Upper lobe of left lung (tissue), 6 donors: ENCODE measurements at places on chromosomes 7 and 10.

- DNase-seq = no peak
These were observed 27.5 kb upstream of the SMC3 start for GRCh38 chr10:110540031-110540430.

DNA sequence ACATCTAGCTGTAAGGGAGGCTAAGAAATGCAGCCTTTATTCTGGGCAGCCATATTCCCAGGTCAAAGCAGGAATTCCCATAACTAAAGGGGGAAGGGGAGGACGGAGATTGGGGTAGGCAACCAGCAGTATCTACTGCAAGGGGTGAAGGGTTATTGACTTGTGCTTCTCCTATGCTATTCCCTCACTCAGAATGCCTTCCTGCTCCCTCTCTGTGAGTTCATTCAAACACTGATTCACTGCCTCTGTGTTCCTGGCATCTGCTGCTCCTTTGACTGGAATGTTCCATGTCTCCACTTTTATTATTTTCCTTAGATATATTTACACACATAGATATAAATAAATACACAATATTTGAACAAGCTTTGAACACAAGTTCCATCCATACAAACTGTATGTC, 11.1 kb downstream of the HTR7 start:
- DNase-seq = no peak

DNA sequence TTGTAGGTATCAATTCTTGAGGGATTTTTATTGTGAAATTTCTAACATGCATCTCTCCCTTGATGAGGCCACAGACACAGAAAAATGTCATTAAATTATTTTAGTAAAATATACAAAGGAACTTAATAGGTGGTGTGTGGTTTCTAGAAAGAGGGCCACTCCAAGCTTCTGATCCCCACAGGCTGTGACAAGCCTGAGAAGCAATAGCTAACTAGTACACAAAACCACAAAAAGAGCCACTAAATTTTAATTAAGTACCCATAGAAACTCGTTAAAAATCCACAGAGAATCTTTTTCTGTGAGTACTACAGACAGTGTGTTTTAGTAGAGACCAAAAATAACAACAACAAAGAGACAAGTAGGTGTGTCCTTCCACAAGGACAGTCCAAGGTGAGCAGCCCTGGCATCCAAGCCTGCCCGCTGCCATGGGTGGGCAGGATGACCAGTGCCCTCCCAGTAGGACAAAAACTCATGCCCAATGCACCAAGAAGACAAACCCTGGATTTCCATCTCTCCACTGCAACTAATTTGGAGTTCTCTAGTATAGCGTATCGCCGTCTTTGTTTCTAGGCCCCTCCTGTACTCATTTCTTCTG, 81.0 kb downstream of the RNF216 start:
- DNase-seq = no peak

GRCh38 chr7:74240482-74240881, 13.7 kb downstream of the RFC2 start:
- DNase-seq = no peak

- no peak for DNase-seq
These were observed 735.3 kb downstream of the SUGCT start for GRCh38 chr7:40870108-40870507.

DNA sequence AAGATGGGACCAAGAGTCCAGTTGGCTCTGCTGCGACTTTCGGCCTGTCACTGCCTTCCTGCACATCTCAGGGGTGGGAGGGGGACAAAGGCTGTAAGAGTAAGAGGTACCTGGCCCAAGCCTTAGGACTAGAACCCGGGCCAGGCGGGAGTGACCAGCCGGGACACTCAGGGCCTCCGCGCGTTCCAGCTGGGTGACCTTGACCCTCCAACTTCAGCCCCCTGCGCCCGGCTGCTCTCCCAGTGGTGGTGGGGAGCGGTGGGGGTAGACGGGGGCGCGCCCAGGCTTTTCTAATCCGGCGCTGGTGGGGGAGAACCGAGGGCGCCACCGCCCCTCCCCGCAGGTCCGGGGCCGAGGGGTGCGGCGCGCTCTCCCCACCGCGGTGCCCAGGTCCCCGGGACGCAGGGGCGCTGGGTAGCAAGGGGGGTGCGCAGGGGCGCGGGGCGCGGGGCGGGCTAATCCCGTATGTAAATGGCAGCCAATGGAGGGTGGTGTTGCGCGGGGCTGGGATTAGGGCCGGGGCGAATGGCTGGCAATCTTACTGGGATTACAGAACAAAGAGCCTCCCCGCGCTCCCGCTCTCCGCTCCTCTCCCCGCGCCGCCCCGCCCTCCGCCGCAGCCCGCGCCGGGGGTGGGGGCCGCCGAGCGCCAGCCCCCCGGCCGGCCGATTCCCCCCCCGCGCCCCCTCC, at the start of gene GTF2IRD1:
Gene GTF2IRD1 (plus strand): TSS at position 585 of the 690 bp plus-strand sequence. CDS start 54,175 bp downstream, outside the sequence.
- DNase-seq = peak; percentile 75

DNA sequence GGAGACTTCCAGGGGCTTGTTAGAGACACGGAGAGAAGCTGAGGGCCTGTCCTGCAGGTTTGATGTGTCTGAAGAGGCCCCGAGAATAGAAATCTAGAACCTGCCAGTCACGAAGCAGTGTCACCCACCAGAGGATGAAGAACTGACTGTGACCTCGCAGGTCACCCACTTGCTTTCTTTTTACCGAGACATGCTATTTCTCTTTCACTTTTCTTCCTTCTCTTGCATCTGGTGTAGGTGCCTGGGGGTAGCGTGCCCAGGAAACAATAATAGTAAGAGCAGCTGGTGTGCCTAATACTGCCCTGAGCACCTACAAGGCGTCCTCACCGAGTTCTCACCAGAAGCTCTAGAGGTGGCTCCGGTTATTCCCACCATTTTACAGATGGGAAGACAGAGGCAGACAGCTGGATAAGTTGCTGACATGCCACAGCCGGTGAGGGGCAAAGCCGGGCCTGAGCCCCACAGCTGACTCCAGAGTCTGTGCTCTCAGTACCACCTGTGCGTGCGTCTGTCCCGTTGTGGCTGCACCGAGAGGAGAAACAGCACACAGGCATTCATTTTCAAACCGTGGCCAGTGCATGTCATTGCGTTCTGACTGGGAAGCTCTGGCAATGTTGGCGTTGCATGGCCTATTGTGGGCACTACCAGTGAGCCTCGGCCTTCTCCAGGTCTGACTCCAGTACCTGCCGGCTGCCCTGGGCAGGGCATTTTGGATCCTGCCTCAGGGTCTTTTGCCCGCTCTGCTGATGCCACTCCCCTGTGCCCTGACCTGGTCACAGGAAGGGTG, 7.8 kb downstream of the CHST3 start:
- no peak for DNase-seq
